ENCODE measurements at places on chromosomes 7 and 10.

DNA sequence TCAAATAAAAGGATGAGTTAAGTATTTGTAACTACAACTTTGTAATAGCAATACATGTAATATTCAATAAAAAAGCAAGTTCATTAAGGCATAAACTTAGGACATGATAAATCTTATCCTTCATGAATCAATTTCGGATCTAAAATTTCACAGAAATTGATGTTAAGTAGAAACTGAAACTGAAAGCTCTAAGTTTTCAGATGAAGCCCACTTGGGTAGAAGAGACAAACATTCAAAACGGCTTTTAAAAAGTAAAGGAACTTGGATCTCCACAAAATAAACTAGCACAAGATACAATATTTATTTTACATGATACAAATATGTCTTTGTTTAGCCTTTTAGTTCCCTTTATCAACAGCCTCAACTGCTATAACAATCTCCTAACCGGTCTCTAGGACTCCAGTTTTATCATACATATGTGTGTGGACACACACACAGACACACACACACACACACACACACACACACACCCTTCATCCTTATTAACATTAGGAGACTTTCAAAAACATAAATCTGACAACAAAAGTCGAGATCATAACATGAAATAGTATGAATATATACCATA, 83.7 kb downstream of the USP6NL start:
- no peak for DNase-seq

- no peak for DNase-seq
Observed at GRCh38 chr10:102837230-102837721, at the start of gene CYP17A1. TSS of gene CYP17A1 (minus strand) at chr10:102837413. CDS start at chr10:102837361, 52 bp downstream.

DNA sequence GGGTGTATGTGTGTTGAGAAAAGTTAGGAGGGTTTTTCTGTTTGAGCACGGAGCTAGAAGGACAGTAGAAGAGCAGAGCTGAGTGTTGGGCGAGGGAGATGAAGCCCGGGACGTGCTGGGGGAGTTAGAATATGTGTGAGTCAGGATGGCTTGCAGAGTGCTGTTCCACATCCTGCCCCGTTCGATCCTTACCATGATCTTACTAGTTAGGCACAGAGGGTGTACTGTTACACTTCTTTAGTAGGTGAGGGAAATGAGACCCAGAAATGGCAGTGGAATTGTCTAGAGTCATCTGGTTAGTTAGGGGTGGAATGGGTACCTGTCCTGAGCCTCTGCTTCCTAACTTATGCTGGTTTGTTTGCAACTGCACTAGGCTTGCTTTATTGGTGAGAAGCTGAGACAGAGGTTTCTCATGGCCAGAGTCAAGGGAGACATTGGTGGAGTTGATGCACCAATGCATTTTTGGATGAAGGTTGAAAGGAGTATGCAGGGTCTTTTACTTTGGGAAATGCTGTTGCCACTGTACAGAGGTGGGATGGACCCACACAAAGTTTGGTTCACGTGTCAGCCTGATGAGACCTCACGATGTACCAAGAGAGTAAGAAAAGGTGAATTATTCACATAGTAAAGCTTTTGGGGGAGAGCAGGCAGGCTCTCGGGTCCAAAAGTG, 42.4 kb downstream of the CCNY start:
- no peak for DNase-seq

- DNase-seq, result no peak
Observed at GRCh38 chr7:30470163-30470770, 8.3 kb downstream of the NOD1 start.

DNA sequence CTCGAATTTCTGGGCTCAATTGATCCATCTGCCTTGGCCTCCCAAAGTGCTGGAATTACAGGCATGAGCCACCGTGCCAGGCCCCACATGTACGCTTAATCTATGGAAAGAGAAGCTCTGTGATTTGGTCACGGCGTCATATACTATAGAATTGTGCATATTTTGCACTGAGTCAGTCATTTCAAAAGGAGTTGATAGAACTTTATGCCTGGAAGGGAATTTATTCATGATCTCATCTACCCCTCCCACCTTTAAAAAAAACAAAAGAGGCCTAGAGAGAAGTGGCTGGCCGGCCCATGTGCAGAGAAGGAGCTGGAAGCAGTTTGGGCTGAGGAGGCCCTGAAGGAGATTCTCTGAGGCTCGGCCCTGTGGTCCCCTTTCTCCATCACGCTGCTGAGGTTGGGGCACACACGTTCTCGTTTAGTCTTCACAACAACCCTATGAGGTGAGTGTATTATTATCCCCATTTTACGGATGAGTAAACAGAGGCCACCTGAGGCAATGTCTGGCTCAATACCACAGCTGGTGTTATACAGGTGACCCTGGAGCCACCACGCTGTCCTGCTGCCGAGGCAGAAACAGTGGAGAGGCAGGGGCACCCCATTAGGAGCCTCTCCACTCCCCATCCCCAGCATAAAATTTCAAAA, 47.2 kb upstream of the ZRANB1 start:
- no peak for DNase-seq

- DNase-seq, result no peak
Observed at GRCh38 chr7:94510582-94511496, 1.2 kb downstream of the CASD1 start.

All from NCI-H1436 treated with DMSO at 0.1 percent for 48 hours (cell line).